NCI-H1417 treated with DMSO at 0.1 percent for 48 hours (cell line): ENCODE measurements at places on chromosomes 2 and 18.

GRCh38 chr2:178946494-178946893 lies 103.4 kb downstream of the CCDC141 start:
- DNase-seq: no peak

DNA sequence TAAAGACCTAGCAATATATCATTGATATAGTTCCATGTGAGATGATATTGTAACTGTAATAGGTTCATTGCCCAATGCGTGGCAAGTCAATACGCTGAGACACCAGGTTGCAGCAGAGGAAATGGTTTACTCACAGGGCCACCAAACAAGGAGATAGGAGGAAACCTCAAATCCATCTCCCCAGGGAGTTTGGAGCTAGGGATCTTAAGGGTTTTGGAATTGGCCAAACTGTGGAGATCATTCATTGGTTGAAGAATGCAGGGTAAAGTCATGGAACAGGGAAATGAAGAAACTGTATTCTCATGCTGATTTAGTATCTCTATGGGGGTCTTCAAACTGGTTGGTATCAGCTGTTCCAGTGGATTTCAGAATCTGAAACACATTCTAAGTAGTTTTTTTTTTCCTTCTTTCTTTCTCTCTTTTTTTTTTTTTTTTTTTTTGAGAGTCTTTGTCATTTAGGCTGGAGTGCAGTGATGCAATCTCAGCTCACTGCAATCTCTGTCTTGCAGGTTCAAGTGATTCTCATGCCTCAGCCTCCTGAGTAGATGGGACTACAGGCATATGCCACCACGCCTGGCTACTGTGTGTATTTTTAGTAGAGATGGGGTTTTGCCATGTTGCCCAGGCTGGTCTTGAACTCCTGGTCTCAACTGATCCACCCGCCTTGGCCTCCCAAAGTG lies 30.7 kb upstream of the PPM1B start:
- no peak for DNase-seq

- no peak for DNase-seq
These were observed 189.3 kb downstream of the ANKRD44 start for GRCh38 chr2:197121255-197121654.

DNA sequence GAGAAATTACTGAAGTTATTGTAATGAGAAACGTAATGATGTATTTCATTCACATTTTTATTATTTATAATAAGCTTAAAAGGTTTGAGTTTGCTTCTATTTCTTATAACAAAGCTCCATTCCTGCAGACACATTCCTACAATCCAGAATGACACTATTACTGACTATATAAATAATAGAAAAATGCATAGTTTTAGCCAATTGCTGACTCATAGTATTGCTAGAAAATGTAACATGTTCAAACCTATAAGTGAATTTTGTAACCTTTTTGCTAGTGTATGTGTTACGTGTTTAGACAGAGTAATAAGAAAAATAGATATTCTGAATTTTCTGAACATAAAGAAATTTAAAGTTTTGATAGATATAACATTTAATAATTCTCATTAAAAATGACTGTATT lies 9.3 kb upstream of the VWC2L start:
- DNase-seq: no peak

DNA sequence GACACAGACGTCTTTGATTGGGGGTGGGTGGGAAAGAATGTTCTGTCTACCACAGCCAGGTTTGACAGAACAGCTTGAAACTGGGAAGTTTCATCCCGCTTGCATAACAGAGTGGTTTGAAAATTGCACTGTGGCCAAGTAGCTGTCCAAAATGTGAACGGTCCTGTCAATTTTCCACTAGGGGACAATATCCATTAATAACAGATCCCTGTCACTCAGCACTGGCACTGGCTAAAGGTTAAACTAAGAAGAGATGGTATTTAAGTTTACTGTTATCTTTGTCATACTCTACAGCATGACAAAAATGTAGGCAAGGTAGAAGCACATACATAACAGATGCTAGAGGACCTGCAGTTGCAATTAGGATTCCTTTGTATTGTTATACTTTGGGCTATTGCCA lies 55.6 kb upstream of the ACMSD start:
- no peak for DNase-seq

GRCh38 chr2:164146441-164146840 lies 410.6 kb upstream of the FIGN start:
- no peak for DNase-seq

DNA sequence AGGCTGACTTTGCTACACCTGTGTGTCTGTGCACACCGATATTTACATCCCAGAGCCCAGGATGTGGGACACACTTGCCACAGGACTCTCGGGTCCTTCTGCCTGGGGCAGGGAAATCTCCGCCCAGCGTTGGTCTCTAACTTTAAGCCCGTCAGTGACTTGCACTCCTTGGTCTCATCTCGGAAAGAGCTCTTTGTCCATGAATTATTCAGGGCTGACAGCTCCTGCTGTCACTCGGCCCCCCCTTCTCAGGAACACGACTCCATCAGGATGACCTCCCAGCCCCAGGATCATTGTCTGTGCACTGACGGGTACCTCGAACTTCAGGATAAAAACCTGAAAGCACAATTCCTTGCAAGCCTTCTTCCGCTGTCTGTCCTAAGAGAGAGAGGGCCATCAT lies 26.6 kb downstream of the PLB1 start:
- no peak for DNase-seq

DNA sequence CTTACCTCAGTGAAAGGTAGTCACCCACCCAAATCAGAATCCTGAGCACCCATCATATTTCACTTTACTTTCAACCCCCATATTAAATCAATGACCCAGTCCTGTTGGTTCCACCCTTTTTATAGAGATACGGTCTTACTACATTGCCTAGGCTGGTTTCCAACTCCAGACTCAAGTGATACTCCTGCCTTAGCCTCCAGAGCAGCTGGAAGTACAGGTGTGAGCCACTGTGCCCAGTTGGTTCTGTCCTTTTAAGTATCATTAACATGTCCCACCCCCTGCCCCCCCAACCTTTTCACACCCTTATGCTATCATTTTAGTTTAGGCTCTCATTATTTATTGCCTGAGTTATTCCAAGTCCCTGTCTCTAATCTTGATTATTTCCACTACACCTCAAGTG lies 28.7 kb downstream of the MSH6 start:
- no peak for DNase-seq

GRCh38 chr2:134131681-134132489 lies 122.0 kb upstream of the MGAT5 start:
- no peak for DNase-seq

GRCh38 chr18:40984856-40985255 lies 970.2 kb upstream of the PIK3C3 start:
- no peak for DNase-seq

DNA sequence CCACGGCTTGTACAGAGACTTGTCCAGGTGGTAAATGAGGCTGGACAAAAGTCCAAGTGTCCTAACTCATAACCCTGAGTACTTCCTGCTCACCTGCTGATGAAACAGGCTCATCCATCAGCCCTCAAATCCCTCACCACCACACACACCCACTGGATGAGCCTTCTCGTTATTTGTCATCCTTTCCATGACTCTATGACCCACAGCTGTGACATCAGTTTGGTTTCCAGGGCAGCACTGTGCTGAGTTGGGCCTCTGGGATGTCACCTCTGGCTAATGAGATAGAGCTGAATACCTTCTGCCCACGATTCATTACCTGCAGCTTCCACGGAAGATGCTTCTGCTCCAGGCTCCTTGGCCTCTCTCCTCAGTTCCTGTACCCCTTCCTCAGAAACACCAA lies 39.4 kb downstream of the SLC14A2 start:
- no peak for DNase-seq

GRCh38 chr18:60668583-60668982 lies 296.0 kb upstream of the MC4R start:
- no peak for DNase-seq

DNA sequence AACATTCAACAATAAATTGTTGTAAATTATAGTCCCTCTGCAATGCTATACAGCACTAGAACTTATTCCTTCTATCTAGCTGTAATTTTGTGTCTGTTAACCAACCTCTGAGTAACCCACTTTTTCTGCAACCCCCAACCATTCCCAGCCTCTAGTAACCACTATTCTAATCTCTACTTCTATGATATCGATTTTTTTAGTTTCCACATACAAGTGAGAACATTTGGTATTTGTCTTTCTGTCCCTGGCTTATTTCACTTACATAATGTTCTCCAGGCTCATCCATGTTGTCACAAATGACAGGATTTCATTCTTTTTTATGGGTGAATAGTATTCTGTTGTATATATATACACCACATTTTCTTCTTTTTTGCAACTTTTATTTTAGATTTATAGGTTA lies 147.6 kb downstream of the MAIP1 start:
- no peak for DNase-seq

DNA sequence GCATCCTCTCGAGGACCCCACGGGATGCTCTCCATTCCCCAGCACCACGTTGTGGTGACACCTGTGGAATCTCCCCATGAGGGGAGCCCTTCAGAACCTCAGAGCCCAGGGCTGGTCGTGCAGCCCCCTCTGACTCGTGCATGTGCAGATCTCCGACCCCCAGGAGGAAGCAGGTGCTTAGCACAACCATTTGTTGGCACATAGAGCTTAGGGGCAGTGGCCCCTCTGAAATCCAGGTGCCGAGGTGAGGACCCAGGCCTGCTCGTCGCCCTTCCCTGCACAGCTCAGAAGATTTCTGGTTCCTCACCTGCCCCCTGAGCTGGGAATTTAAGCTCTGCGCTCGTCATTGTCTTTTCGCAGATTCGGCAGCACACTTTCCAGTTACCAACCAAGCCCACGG lies 1.3 kb upstream of the OTOS start:
- no peak for DNase-seq

DNA sequence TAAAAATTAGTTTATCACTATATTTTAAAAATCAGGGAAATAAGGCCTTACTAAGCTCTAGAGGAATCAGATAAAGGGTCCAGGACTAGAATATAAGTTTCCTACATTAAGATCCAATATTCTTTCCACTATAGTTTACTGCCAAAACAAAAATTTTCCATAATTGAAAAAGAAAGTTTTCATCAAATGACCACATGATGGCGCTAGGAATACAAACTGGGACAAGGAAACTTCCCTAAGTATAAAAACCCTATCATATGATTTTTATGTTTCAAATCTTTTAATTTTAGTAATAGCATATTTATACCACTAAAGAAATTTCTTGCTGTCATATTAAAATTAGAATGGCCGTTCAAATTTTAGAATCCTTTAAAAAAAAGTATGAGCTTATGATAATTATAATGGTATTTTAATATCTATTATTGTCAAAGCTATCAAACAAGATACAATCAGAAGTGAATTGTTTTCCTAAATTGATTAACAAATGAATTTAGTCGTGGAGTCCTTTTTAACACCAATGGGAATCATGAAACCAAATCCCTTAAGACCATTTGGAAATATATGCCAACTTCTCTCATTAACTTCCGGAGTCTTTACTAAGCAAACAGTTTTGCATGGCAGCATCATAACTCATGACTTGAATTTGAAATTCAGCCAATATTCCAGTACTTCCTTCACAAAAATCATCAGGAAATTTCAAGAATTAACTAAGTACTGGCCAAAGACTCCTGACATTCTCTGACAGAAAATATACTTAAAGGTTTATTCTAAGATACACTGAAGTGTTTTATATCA lies 70.3 kb downstream of the SCN1A start:
- DNase-seq: no peak

- DNase-seq: no peak
These were observed 57.7 kb downstream of the CD28 start for GRCh38 chr2:203763938-203764664.
